ENCODE measurements at places on chromosomes 6 and 20.

- no peak for DNase-seq
Measured at GRCh38 chr6:47306887-47307286, 2.8 kb downstream of the TNFRSF21 start.

GRCh38 chr6:31659649-31660380, 763 bp downstream of the C6orf47 start:
- no peak for DNase-seq

DNA sequence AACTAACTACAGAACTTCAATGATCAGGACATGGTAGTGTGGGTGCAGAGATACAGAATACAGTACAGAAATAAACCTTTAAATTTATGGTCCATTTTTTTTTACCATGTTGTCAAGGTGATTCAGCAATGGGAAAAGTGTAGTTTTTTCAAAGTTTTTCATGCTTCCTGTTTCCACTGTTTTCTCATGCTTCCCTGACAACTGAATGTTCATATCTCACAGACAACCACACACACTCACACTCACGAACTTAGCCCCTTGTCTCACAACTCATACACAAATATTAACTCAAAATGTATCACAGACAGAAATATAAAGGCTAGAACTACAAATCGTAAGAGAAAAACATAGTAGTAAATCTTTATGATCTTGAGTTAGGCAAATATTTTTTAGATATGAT, 232.6 kb upstream of the CDYL start:
- no peak for DNase-seq

DNA sequence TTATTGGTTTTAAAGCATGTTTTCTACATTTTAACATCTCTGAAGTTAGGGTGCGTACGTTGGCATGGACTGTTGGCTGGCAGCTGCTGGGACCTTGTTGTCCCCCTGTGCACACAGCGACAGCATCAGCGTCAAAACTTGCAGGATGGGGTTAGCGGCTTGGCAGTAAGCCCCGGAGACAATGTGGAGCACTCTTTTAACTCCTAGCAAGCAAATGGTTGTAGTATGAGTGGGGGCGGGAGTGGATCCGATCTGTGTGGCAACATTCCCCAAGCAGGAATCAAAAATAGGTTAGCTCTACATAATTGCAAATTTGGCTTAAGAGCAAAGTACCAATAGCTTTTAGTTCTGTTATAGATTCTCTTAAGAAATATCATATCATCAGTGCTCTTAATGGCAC, 70.1 kb downstream of the NRN1 start:
- DNase-seq, result no peak

DNA sequence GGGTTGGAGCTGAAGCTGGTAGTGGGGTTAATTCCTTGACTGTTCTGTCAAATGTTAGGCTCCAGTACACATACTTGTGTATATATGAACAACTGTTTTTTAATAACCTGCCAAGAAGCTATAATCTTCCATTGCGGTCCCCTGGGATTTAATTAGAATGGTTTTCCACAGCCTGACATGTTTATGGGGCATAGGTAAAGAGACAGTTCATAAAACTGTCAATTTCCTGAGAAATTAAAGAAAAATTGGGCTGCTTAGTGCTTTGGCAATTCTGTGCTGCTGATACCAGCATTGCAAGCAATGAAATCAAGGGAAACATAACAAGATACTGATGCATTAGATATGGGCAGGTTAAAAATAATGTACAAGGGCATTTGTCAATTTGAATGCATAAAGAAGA, 314.1 kb upstream of the SLC35B3 start:
- no peak for DNase-seq

Data from stimulated activated CD8-positive, alpha-beta memory T cell treated with anti-CD3 and anti-CD28 coated beads, Interleukin-4, amount 100 ng/mL, for 24 hours (primary cell).